Mucosa of gallbladder (tissue), 1 donor: ENCODE measurements at places on chromosomes 11 and 22. TPM values are rescaled to one million over a fixed set of nuclear protein-coding genes. Genes with fewer than 3 reads are reported as not detected.

TEX12 gene
- not detected for total RNA-seq

HSD17B12 gene
- 113 TPM for total RNA-seq

DNA sequence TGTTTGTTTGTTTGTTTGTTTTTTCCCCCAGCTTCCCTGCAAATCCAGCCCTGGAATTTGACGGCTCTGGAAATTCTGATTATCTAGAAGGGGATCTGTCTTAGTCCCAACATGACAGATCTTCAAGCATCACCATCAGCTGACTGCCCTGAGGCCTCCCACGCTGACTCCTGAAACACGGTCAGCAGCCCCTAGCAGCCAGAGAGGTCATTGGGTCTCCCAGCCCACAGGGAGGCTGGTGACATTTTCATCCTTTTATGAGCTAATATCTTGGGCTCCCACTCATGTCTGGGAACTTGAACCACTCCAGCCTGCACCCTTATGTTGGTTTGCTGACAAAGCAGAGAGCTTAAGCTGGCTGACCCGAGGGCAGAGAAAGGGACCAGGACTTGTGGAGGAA lies 66.0 kb upstream of the TIMP3 start:
- DNase-seq: no peak

DNA sequence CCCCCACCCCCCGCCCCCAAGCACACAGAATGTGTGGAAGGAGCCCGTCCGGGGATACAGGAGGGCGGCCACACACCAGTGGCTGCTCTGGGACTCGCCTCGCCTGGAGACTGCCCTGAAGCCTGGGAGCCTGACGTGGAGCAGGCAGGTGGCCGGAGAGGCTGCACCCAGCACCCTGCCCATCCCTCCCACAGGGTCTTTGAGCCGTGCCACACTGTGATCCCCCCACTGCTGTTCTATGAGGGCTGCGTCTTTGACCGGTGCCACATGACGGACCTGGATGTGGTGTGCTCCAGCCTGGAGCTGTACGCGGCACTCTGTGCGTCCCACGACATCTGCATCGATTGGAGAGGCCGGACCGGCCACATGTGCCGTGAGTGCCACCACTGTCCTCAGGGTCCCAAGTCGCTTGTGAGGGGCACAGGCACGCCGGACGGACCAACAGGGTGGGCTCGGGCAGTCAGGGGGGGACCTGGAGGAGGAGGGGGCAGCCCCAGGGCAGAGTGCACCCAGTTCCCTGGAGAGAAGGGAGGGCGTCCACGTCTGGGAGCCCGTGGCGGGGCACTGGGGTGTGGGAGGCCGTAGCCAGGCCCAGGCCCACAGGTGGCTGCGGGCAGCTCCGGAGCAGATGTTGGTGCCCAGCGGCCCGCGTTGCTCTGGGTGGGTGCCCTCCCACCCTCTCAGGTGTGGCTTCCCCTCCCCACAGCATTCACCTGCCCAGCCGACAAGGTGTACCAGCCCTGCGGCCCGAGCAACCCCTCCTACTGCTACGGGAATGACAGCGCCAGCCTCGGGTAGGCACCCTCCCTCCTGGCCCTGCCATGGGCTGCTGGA lies 27.0 kb upstream of the MUC5B start:
- DNase-seq: no peak

OR2AG1 gene
- total RNA-seq: not detected

- no peak for DNase-seq
Observed at GRCh38 chr11:28439403-28439802, 331.2 kb downstream of the METTL15 start.

GRCh38 chr11:123381817-123382554 lies 48.1 kb upstream of the GRAMD1B start:
- DNase-seq: no peak

- DNase-seq: no peak
Observed at GRCh38 chr11:77064648-77065217, 2.0 kb upstream of the CAPN5 start.
